Activated naive CD4-positive, alpha-beta T cell treated with anti-CD3 and anti-CD28 coated beads for 36 hours (primary cell): ENCODE measurements at places on chromosomes 11 and 22. TPM values are rescaled to one million over a fixed set of nuclear protein-coding genes. Genes with fewer than 3 reads are reported as not detected.

- H3K27ac ChIP-seq: no peak overlapping the region
- no peaks in the 10 kb centered on the region for H3K27me3 ChIP-seq
These were observed 31.8 kb downstream of the RNF169 start for GRCh38 chr11:74780248-74781005.

DNA sequence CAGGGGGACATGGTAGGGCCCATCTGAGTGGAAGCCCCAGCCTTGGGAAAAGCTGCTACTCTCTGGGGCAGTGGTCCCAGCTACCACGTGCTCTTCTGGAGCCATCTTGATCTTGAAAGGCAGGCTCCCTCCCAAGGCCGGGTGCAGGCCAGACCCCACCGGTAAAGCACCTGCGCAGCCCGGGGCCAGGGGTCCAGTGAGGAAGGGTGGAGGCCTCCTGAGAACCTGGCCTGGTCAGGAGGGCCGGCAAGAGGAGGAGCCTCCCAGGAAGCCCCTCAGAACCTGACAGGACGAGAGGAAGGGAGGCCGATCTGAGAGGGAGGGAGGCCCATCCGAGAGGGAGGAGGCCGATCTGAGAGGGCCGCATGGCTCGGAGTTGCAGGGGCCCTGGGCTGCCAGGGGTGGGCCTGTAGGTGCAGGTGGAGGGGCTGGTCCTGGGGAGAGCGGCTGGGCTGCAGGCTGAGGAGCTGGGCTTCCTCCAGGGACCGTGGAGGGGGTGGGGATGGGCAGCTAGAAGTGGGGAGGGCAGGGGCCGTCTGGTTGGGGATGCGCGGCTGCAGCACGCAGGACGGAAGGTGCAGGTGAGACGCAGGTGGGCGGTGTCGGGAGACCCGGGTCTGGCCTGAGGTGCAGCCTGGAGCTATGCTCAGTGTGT, 529 bp downstream of the GRAMD4 start:
- H3K36me3 ChIP-seq: no peaks in the 10 kb centered on the region
- no peaks in the 10 kb centered on the region for H3K4me1 ChIP-seq
- DNase-seq: no peak
- H3K4me3 ChIP-seq: no peak overlapping the region

DNA sequence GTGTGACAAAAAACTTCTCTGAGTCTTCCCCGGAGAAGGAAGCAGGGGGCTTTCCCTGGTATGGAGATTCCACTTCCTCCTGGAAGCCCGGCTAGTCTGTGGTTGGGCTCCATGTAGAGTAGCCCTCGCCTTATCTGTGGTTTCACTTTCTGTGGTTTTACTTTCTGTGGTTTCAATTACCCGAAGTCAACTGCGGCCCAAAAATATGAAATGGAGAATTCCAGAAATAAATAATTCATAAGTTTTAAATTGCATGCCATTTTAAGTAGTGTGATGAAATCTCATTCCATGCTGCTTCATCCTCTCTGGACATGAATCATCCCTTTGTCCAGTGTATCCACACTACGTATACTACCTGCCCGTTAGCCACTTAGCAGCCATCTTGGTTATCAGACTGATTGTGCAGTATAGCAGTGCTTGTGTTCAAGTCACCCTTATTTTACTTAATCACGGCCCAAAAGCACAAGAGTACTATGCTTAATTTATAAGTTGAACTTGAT, 275.0 kb upstream of the SESN3 start:
- no peaks in the 10 kb centered on the region for H3K4me1 ChIP-seq
- no peak overlapping the region for H3K4me3 ChIP-seq
- DNase-seq: no peak
- no peaks in the 10 kb centered on the region for H3K36me3 ChIP-seq
- H3K27ac ChIP-seq: no peak overlapping the region

DNA sequence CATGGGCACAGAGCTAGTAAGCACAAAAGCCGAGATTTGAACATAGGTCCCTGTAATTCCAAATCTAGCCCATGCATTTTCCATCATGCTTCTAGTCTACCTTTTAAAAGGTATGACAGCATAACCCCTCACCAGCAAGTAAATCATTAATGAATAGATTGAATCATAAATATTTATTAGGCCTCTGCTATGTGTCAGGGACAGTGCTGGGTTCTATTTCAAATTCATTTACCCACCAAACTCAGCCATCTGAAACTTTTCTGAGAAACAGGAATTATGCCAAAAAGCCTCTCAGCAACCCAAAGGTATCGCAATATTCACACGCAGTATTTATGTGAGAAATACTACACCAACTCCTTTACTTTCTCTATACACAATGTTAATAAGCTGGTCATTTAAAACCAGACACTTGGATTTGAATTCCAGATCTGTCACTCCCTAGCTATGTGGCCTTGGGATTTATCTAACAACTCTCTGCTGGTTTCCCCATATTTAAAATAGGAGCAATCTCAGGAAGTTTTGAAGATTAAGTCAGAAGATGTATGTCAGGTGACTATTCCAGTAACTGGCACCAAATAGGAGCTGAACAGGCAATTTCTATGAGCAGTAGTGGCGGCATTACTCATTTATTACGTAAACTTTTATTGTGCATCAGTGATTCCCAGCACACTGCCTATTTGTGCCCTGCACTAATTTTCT, 191.4 kb downstream of the TENM4 start:
- H3K4me3 ChIP-seq: no peak overlapping the region
- H3K36me3 ChIP-seq: no peaks in the 10 kb centered on the region
- no peaks in the 10 kb centered on the region for H3K4me1 ChIP-seq
- H3K27me3 ChIP-seq: no peaks in the 10 kb centered on the region
- no peak for DNase-seq

GRCh38 chr11:7251836-7252682, at the start of gene SYT9:
Gene SYT9 (plus strand): TSS chr11:7251904. CDS start chr11:7252187, 283 bp downstream.
- peak; percentile 19 for DNase-seq
- H3K27me3 ChIP-seq: peaks cover 52% of the 10 kb centered on the region
- H3K4me3 ChIP-seq: peak within 1 kb of the TSS; percentile 38
- no peaks in the 10 kb centered on the region for H3K36me3 ChIP-seq
- H3K4me1 ChIP-seq: no peaks in the 10 kb centered on the region
- no peak within 1 kb of the TSS for H3K27ac ChIP-seq

DNA sequence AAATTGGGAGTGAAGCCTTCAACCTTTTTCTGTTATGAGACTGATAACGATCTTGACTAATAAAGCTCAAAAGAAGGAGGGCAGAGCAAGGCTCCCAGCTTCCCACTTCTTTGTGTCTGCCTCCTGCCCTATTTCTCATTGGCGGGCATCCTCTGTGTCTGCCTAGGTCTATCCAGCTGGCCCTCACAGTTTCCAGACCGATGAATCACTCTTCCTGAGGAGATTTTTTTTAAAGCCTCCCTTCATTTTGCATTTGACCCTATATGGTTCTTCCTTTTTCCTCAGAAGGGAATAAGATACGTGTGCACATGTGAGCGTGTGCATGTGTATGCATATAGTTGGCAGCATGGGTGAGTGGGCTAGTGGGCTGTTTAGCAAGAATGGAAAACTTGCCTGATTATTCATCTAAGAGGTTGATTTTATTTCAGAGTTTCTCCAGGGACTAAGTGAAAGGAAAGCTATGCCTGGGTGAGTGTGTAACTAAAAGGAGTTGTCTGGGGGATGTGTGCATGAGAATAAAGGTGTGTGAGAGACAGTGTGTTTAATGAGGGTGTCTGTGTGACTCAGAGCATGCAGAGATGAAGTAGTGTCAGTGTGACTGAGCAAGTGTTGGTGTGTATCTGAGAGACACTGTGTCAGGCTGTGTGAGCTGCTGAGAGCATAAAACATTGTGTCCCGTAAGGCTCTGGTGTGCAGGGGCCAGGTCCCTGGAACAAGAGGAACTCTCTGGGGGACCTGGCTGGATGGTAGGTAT, 12.2 kb downstream of the PHLDB1 start:
- H3K27me3 ChIP-seq: peaks cover 3% of the 10 kb centered on the region
- no peaks in the 10 kb centered on the region for H3K36me3 ChIP-seq
- H3K4me3 ChIP-seq: no peak overlapping the region
- H3K27ac ChIP-seq: no peak overlapping the region
- H3K4me1 ChIP-seq: peaks cover 14% of the 10 kb centered on the region
- DNase-seq: no peak

- H3K36me3 ChIP-seq: no peaks in the 10 kb centered on the region
- H3K4me3 ChIP-seq: no peak overlapping the region
These were observed 9.9 kb upstream of the GAL start for GRCh38 chr11:68674461-68674860.

- no peak within 1 kb of the TSS for H3K4me3 ChIP-seq
- no peak for DNase-seq
- H3K27me3 ChIP-seq: no peaks in the 10 kb centered on the region
- H3K4me1 ChIP-seq: no peaks in the 10 kb centered on the region
- H3K36me3 ChIP-seq: no peaks in the 10 kb centered on the region
- H3K27ac ChIP-seq: no peak within 1 kb of the TSS
These were observed at the start of gene FOLR1 for GRCh38 chr11:72191961-72192381. Gene FOLR1 (plus strand): TSS chr11:72192140. CDS start chr11:72192174, 34 bp downstream.

- DNase-seq: no peak
- no peak overlapping the region for H3K27ac ChIP-seq
- H3K36me3 ChIP-seq: no peaks in the 10 kb centered on the region
- H3K4me1 ChIP-seq: no peaks in the 10 kb centered on the region
- H3K4me3 ChIP-seq: no peak overlapping the region
These were observed 1330.2 kb upstream of the TENM4 start for GRCh38 chr11:80771017-80771416.

DNA sequence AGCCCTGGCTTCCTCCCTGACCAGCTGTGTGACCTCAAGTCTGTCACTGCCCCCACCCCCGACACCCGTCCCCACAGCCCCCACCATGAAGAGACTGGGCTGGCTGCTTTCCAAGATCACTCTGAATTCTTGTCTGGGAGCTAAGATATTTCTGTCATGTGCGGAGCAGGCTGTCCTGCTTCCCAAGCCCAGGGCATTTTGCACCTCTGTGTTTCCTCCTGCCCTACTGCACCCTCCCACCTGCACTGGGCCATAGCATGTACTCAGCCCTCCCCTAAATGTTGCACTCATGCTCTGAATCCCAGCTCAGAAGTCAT, 30.3 kb upstream of the MYEOV start:
- no peak for DNase-seq
- no peak overlapping the region for H3K4me3 ChIP-seq
- H3K4me1 ChIP-seq: no peaks in the 10 kb centered on the region
- no peaks in the 10 kb centered on the region for H3K36me3 ChIP-seq
- H3K27ac ChIP-seq: no peak overlapping the region

GRCh38 chr11:108967571-108967970, 302.7 kb downstream of the DDX10 start:
- H3K27me3 ChIP-seq: no peaks in the 10 kb centered on the region
- H3K36me3 ChIP-seq: no peaks in the 10 kb centered on the region
- no peak overlapping the region for H3K27ac ChIP-seq
- no peak overlapping the region for H3K4me3 ChIP-seq
- DNase-seq: no peak

DNA sequence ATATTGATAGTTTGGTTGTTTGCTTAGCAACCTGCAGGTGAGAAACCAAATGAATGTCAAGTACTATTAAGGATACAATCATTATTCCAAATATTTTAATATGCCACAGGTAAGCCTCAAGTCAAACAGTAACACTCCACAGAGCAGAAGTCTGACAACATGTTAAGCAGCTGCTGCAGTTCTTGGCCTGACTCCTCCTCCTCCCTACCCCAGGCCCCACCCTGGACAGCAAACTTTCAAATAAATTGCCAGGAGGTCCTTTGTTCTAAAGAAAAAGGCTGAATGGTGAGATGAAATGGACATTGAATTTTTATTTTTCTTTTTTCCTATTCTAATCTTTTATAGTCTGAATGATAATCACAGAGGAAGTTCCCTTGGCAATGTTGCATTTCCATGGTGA, 260.0 kb upstream of the POU2AF2 start:
- no peak for DNase-seq
- no peaks in the 10 kb centered on the region for H3K36me3 ChIP-seq
- no peaks in the 10 kb centered on the region for H3K27me3 ChIP-seq

GRCh38 chr11:73454987-73455386, 78.8 kb downstream of the RELT start:
- H3K4me1 ChIP-seq: no peaks in the 10 kb centered on the region
- H3K27ac ChIP-seq: no peak overlapping the region
- no peaks in the 10 kb centered on the region for H3K36me3 ChIP-seq

- H3K27ac ChIP-seq: no peak overlapping the region
- no peaks in the 10 kb centered on the region for H3K27me3 ChIP-seq
- no peaks in the 10 kb centered on the region for H3K36me3 ChIP-seq
These were observed 10.4 kb downstream of the P2RY2 start for GRCh38 chr11:73228268-73229134.

DNA sequence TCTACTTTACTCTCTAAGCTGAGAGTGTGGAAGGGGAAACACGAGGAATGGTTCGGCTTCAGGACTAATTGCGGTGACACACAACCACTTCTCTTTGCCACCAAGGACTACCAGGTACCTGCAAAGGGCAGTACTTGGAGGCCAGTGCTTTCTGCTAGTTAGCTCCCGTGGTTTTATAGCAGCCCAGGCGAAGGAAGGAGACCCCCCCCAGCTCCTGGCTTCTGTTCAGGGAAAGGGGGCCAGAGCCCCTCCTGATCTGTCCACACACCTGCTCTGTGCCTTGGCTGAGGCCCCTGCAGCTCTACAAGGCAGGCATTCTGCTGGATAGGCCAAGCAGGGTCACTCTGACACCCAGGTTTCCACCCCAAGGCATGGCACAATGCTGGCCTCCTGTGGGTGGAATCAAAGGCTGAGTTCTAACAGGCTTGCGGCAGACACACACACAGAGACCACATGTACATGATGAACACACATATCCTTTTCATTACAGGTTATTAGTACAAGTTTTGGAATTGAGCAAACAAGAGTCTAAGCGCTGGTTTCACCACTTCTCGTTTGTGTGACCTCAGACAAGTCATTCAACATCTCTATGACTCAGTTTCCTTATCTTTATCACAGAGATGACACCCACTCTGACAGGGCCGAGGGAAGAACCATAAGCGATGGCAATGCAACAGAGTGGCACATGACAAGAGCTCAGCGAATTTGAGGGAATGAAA, 7.5 kb downstream of the SERPIND1 start:
- H3K4me1 ChIP-seq: peaks cover 11% of the 10 kb centered on the region
- H3K4me3 ChIP-seq: no peak overlapping the region
- H3K36me3 ChIP-seq: peaks cover 1% of the 10 kb centered on the region
- H3K27ac ChIP-seq: no peak overlapping the region
- no peaks in the 10 kb centered on the region for H3K27me3 ChIP-seq

The KRTAP5-2 gene
- total RNA-seq: not detected

The NAV2 gene
- total RNA-seq: 0.41 TPM

The SLC22A12 gene
- total RNA-seq: not detected

The C22orf15 gene
- 1.1 TPM for total RNA-seq

The CBY1 gene
- total RNA-seq: 9.4 TPM

The LDHAL6A gene
- total RNA-seq: 0.12 TPM

The ART5 gene
- total RNA-seq: not detected

The OR4B1 gene
- not detected for total RNA-seq
